Panc1 (cell line): ENCODE measurements at places on chromosomes 12 and 14.

DNA sequence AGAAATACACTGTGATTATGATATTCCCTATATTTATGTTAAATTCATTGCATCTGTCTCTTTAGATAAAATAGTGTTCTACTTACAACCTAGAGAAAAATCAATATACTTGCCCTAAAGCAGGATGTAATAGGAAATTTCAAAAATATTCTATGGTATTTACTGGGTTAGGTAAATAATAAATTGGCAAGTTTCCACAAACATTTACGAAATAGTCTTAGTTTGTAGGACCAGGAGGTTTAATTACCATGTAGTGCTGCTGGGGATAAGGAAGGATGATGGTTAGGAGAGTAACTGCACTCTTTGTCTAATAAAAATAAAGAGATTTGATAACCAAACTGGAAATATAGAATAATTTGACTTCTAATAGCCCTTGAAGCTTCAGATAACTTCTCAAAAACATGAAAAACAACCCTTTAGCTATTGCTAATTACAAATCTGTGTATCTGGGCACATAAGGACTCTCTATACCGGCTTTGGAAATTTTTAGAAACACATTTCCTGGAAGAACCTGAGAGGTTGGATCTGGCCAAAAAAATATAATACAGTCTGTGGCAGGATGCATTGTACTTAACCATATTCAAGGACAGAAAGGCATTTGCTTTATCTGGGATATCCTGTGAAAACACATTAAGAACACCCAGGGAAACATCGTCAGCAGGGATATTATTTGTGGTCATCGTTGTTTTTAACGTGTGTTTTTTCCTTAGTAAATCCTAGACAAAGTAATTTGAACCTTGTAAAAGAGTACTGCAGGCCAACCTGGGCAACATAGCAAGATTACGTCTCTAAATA is 36.7 kb upstream of the TMCC3 start:
- DNase-seq, result no peak

DNA sequence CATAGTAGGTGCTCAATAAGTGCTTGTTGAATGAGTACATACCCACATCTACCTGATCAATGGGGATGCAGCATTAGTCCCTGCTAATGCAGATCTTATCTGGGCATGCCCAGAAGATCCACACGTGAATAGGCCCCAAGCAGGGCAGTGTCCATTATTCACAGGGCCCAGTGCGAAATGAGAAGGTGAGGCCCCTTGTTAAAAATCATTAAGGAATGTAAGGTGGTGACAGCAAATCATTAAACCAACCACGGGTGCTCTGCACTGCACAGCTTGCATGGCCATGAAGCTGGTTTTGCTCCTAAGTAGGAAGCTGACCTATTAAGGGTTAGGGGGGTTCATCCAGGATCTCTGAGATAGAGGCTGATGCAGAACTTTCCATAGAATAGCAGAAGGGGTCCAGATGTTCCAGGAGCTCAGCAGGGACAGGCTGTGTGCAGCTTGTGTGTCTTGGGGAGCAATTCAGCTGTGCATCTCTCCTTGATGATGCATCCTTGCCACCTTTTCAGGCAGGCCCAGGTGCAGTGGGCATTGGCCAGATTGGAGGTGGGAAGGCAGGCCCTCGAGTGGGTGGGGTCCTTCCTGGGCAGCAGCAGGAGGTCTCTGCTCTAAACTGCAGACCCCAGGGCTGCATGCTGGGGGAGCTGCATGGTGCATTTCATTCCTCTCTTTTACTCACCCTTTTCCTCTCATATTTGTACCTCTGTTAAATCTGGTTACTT is 231.3 kb upstream of the PWP1 start:
- DNase-seq, result no peak

DNA sequence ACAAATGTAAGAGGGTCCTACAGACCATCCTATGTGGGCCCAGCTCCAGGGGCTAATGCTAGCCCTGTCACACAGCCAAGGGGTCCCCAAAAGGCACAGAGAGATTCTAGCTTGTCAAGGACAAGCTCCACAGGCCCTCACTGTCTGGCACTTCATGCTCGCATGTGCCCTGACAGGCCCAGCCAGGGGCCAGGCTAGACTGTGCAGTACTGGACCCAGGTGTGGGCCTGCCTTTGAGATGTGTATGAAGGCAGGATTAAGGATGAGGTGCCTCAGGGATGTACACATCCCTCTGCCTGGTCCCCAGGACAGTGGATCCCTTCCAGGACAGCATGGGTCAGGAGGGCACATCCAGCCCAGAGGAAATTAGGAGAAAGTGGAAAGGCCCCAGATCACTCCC is 57.8 kb downstream of the VWF start:
- no peak for DNase-seq

- no peak for DNase-seq
Observed at GRCh38 chr12:51869496-51869865, 18.4 kb upstream of the ANKRD33 start.

DNA sequence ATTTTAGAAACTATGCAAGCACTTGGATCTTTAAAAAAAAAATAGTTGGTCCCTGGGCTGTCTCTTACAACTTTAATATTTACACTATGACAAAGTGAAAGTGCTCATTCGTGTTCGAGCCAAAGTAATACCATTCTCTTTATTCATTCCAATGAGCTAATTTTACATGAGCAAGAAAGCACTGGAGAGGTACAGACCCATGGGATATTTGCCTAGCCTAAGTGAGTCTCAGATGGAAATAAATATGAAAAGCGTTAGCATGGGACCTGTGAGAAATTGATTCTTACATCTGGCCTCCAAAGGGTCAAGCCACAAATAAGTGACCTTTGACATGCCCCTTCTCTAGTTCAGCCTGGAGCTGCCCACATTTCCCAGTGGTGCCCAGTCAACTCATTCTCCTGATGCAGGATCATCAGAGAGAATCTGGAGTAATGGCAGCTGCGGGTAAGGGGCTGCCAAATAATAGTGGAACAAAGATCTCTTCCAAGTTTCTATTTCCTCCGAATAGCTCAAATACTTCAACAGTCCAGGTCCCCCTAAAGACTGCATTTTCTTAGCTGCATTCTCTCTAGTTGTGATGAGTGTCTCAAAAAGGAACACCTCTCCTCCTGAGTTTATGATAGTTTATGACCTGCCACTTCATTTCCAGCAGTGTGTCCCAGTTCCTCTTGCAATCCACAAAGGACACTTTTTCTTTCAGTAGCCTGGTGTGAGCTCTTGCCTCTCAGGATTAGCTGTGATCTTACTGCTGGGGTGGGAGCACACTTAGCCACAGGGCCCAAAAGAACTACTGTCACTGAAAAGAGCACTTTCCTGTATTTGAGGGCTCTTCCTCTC is 208.2 kb downstream of the DAD1 start:
- peak; percentile 22 for DNase-seq

- no peak for DNase-seq
Observed at GRCh38 chr12:77256956-77257355, 191.6 kb upstream of the E2F7 start.

DNA sequence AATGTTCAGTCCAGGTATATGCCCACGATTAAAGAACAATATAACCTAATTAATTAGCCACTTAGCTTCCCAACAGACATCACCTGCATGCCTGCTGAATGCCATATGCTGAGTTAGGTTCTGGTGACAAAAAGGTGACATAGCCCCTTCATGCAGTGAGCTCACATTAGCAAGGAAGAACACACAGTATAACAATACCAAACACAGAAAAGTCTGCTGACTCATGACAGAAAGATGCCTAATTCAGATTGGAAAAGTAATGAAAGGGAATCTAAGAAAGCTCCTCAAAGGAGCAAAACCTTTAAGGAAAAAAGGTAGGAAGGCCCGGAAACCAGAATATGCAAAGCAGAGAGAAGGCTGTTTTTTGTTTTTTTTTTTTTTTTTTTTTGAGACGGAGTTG is 59.0 kb downstream of the FERMT2 start:
- no peak for DNase-seq

GRCh38 chr14:26190646-26191045 is 407.2 kb downstream of the NOVA1 start:
- DNase-seq, result no peak

GRCh38 chr12:130462558-130463274 is 125.0 kb downstream of the PIWIL1 start:
- no peak for DNase-seq

GRCh38 chr14:59582845-59583509 is 6.4 kb upstream of the CCDC175 start:
- no peak for DNase-seq

GRCh38 chr12:43516045-43516444 is 36.0 kb downstream of the ADAMTS20 start:
- DNase-seq, result no peak

DNA sequence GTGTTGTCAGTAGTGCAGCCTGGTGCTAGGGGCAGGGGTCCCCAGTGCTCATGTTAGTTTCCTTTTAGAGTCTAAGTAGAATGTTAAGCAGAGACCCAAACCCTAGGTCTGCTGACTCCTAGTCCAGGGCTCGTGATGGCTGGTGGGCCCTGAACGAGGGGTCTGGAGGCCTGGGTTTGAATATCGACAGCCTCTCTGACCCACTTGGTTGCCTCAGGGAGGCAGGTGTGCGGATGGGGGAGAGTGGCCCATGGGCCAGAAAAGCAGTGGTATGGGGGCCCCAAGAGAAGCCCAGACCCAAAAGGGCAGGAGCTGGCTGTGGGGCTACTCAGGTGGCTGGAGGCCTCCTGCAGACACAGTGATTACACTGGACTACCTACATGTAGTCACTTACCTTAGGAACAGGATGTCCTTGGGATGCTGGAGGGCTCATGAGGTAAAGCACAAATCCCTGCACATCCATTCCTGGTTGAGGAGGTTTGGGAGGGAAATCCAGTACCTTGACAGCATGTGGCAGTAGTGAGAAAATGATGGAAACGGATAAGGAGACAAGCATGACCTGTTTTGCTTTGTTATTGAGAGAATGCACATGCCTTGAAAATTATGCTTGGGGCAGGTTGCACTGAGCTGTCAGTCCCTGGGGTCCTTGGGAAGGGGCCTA is 1.7 kb upstream of the SLC25A29 start:
- no peak for DNase-seq

- no peak for DNase-seq
Observed at GRCh38 chr14:75254901-75255584, 23.6 kb upstream of the FOS start.

GRCh38 chr14:95463171-95463901 is 53.1 kb downstream of the SYNE3 start:
- DNase-seq, result no peak

DNA sequence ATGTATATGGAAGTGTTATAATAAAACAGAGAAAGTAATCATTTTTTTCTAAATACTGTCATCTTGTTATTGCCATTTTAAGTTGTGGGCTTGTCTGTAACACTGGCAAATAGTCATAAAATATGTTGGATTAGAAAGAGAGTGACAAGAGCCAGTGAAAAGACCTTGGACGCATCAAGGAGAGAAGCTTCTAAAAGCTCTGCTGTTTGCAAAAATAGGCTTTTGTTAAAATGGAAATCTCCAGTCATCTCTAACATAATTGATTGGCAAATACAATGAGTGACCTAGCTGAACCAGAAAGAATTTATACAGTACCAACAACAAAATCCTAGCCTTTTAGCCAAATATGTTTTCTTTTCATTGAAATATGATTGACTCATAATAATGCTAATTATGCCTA is 245.8 kb upstream of the RMST start:
- DNase-seq, result no peak

DNA sequence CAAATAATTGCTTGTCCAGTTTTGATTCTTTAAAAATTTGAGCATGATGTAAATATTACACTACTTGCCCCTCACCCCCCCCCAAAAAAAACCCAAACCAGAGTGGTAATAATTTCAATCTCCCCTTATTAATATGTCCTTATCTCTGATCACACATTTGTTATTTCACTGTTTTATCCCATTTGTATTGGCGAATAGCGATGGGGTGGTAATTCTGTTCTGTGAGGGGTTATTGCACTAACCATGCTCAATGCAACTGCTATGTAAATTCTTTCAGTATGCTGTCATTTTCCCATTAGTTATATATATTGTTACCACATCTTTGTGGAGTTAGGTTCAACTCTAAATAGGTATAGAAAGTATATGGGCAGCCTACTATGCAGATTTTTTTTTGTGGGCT is 1.1 kb downstream of the RIMKLB start:
- DNase-seq, result no peak

- DNase-seq, result no peak
Observed at GRCh38 chr14:102948698-102949061, 26.2 kb downstream of the AMN start.

DNA sequence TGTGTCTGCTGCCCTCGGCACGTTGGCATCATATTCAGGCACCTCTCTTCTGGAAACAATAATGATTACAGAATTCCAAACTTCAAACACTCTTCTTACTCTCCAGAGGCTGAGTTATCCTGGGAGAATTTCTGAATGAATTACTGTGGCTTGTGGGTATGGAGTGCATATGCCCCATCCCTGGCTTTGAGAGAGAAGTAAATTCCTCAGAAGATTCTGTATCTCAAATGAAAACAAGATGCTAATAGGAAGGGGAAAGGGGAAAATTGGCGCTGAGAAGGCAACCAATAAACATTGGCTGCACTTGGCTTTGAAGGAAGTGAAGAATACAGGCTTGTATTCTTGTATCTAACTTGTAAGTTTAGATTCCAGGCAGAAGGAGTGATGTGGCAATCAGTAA is 132.0 kb upstream of the NOVA1 start:
- DNase-seq, result no peak

GRCh38 chr14:33733721-33734120 is 217.2 kb downstream of the EGLN3 start:
- DNase-seq, result no peak

DNA sequence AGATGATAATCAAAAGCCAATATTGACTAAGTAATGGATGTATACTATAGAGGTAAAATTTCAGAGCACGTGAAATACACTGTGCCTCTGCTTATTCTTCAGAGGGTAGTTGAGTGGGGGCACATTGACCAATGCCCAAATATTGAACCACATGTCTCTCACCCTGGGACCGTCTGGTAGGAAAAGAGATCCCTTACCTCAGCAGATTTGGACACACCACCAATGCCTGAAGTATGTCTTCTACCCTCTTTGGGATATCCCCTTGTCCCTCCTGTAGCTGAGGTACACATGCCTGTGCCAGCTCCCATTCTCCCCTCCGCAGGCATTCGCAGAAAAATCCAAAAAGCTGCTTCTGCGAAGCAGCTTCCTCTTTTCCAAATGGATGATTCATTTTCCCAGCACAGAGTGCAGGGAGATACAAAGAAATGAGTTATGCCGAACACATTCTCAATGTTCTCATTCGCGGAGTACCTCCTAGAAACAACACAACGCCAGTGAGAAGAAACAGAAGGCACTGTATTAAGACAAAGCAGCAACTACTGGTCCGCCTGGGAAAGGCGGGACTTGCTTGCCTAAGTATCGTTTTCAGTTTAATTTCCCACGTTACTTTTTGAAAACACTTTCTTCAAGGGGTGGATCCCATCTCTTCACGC is 691 bp downstream of the ZFYVE26 start:
- DNase-seq, result no peak

- DNase-seq, result no peak
Observed at GRCh38 chr12:103556890-103557627, 30.0 kb upstream of the STAB2 start.
